ENCODE measurements at places on chromosomes 6 and 20.

- no peak for DNase-seq
Observed at GRCh38 chr6:7902221-7902620, 8.4 kb downstream of the TXNDC5 start.

- no peak for DNase-seq
Observed at GRCh38 chr6:24932832-24933231, 2.9 kb downstream of the RIPOR2 start.

- DNase-seq, result no peak
Observed at GRCh38 chr6:6293317-6293716, 27.1 kb downstream of the F13A1 start.

DNA sequence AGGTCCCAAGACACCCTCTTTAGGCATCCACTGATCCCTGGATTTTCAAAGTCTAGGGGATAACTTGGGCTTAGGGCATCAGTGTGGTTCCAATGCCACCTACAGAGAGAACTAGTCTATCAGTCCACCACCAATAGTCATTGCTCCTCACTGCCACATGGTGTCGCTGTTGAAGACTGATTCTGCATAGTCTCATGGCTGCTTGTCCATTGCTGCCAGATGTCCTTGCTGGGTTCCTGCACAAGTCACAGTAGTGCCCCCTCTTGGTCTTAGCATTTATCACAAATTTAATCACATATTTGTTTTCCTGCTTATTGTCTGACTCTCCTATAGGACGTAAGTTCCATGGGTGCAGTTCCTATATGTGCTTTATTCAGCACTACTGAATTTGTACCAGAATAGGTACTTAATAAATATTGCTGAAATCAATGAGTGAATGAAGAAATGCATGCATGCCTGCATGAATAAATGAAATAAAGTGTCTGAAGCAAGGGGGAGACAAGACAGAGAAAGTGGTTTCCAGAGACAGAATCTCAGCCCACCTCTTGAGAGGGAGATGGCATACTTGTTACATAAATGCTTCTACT is 45.9 kb upstream of the RALY start:
- no peak for DNase-seq

- no peak for DNase-seq
Observed at GRCh38 chr6:5098501-5099270, 13.5 kb downstream of the PPP1R3G start.

- DNase-seq, result no peak
Observed at GRCh38 chr6:163878698-163879097, 464.2 kb downstream of the QKI start.

DNA sequence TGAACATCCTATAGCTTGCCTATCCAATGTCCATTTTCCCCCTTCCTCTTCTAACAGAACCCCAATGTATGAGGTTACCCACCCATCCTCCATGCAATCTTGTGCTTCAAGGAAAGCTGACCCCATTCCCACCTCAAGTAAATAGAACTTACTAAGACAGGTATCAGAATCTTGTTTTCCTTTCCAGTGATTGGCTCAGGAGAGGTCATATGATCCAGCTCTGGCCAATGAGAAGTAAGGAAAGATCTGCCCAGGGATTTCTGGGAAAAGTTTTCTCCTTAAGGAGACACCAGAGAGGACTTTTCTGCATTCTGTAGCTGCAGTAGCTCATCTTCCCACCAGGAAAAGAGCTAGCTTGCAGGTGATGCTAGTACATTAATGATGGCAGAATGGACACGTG is 341.8 kb upstream of the ZFP64 start:
- no peak for DNase-seq

- no peak for DNase-seq
Observed at GRCh38 chr20:63746751-63747315, 7.3 kb downstream of the SLC2A4RG start.

DNA sequence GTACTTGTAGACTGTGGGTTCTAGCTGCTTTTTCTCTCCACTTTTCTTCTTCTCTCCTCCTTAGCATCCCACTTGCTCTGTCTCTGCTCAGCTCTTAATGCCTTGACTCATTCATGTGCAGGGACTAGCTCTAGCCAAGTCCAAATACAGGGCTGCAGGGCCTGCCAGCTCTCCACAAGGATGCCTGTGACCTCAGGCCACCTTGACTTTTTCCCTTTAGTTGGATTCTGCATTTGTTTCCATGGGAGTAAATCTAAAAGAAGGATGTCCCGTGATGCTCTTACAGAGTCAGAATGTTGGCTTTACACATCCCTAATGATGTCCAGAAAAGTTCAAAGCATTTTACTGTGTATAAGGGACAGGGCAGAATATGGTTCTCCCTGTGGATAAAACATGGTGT is 101.8 kb upstream of the PREP start:
- no peak for DNase-seq

DNA sequence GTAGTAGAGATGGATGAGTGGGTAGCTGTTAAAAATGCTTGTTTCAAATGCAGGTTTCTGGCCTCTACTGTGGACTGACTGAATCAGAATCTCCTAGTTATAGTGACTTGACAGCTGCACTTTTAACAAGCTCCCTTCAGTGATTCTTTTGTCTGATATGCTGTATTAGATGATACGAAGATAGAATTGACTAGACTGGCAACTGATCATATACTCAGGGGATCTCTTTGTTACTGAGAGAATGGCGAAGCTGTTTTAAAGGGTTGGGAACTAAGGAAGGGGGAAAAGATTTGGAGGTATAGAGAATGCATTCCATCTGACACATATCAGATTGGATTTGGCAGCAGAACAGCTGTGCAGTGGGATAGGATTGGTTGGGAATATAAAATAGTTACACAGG is 7.0 kb downstream of the ENPP4 start:
- DNase-seq, result no peak

DNA sequence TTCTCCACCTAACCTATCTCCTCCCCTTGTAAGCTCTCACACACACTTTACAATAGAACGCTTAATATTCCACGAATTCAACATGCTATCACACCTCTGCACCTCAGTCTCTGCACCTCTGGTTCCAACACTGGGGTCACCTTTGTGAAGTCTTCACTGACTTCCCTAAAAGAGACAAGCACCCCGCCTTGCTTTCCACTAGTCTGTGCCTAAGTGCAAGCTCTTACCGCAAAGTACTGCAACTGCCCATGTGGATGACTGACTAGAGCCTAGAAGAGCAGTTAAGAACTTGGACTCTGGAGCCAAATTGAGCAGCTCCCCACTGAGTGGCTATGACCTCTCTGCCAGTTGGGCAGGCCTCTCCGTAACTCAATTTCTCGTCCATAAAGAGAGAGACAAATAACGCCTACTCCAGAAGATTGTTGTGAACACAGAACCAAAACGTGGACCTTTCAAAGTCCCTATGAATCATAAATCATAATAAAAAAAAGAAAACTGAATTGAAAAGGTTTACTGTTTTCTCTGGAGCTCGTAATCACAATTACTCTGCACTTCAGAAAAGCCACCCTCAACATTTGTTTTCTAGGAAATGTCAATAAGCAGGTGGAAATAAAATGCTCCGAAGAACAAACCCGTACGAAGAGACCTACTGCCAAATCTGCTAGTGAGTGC is 1.2 kb downstream of the IFNGR1 start:
- DNase-seq, result no peak

DNA sequence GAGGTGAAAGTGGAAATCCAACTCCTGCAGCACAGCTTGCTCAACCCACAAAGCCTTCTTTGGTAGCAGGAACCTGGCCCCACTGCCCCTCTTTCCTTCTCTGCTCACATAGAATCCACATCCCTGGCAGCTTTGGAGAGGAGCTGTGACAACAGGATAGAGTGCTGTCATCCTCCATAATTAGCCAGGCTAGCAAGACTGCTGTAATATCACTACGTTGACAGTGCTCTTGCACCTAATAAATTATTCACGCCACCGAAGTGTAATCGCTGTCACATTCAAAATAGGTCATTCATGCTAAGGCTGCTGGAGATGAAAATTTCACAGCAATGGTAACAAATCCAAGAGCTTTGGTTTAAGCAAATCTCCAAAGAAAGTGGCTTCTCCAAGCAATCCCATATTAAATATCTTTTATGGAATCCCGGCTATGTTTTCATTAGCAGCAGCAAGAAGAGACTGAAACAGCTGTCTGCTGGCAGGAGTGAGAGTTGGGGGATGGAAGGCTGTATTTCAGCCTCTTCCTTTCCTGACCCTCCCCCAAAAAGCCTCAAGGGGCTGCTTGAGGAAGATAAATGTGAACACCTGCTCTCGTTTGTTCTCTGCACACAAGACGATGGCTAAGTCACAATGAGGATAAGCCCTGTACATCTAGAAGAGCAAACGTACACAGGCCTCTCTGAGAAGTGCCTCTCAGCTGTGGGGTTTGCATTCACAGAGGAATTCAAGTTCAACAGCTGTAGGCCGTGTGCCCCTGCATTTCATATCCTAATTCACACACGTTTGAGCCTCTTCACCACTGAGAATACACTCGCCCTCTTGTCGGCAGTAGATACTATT is 16.5 kb downstream of the RIPOR2 start:
- DNase-seq, result no peak

DNA sequence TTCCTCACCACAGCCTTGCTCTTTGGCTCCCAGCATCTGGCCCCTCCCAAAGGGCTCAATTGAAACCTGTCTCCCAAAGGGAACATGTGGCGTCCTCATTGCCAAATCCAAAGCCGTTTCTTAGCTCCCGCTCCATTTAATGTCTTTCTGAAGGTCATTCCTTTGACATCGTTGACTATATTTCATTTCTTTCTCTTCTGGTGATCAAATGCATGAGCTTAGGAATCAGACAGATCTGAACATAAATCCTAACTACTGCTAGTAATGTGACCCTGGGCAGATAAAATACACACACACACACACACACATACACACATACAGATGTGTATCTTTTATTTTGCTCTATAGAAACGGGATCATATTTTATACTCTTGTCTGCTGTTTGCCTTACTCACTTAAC is 964.7 kb upstream of the FLRT3 start:
- no peak for DNase-seq
